Esophagus mucosa (tissue), 1 donor: ENCODE measurements at places on chromosomes 11 and 22. TPM values are rescaled to one million over a fixed set of nuclear protein-coding genes. Genes with fewer than 3 reads are reported as not detected.

Gene HEPN1
- total RNA-seq = not detected

Gene ANO9
- total RNA-seq = 12.8 TPM

Gene OR2AT4
- not detected for total RNA-seq

Gene APOL3
- 8.7 TPM for total RNA-seq

Gene CARD18
- total RNA-seq = 4.4 TPM

Gene PRRG4
- 36.9 TPM for total RNA-seq

Gene TUBA8
- total RNA-seq = 0.68 TPM

Gene TENM4
- 21.8 TPM for total RNA-seq

Gene ADM2
- total RNA-seq = 11.7 TPM

Gene INPP5J
- total RNA-seq = 1.5 TPM

Gene WNT7B
- total RNA-seq = 8.4 TPM

Gene DNAJB7
- total RNA-seq = not detected

Gene PAMR1
- 0.36 TPM for total RNA-seq

Gene OR10A2
- total RNA-seq = not detected

Gene VSIG10L2
- total RNA-seq = not detected

Gene API5
- 64.2 TPM for total RNA-seq

Gene MS4A15
- not detected for total RNA-seq

Gene CABP7
- total RNA-seq = not detected
